ENCODE measurements at places on chromosomes 11 and 22. TPM values are rescaled to one million over a fixed set of nuclear protein-coding genes. Genes with fewer than 3 reads are reported as not detected.

KMT5B gene
- total RNA-seq = 139 TPM

UBQLN3 gene
- not detected for total RNA-seq

WBP2NL gene
- 4.5 TPM for total RNA-seq

GRCh38 chr11:116773203-116774097 is 663 bp upstream of the BUD13 start:
- peak; percentile 67 for DNase-seq

DNA sequence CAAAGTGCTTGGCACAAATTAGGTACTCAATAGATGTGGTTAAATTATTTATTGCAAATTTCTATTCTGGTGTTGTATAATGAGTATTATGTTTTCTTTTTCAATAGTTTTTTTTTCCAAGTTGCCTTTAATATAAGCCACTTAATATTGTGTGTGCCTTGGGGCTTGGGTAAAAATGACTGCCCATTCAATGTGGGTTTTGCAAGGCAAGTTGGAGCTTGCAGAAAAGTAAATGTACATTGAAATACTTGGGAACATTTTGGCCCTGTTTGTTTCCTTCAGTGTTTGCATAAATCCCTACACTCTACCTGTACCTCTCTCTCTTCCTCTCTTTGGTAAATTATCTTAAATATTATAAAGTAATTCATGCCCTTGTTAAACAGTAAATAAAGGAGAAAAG is 2.1 kb upstream of the CCDC81 start:
- no peak for DNase-seq

DNA sequence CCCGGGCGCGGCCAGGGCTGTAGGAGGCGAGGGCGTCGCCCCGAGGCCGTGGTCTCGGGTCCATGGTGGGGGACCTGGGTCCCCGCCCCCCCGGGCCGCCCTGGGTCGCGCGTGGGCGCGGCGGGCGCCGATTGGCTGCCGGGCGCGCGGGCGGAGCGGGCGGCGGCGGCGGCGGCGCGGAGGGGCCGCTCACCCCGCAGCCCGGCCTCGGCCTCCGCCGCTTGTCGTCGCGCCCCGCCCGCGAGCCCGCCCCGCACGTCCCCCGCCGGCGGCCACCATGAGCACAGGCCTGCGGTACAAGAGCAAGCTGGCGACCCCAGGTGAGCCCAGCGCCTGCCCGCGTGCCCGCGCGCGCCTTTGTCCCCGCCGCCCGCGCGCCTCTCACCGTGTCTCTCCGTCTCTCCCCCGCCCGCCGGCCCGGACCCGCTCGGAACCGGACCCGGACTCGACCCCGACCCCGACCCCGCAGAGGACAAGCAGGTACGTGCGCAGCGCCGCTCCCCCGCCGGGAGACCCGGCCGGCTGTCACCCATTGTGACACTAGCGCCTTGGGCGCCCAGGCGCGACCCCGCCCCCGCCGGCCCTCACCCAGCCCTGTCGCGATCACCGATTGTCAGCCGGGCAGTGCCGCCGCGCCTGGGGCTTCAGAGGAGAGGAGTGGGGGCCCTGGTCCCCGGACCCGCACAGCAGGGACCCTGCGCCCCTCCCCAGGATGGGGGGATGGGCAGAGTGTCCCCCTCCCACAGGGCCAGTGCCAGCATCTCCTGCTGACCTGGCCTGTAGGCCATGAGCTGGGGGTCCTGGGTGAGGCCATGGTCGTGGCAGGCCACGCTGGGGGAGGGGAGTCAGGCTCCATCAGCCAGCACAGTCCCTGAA is at the start of gene SEPTIN5:
Gene SEPTIN5 (plus strand): TSS at position 192 of the 876 bp plus-strand sequence. CDS start 86 bp downstream, at position 278.
- DNase-seq = no peak

DNA sequence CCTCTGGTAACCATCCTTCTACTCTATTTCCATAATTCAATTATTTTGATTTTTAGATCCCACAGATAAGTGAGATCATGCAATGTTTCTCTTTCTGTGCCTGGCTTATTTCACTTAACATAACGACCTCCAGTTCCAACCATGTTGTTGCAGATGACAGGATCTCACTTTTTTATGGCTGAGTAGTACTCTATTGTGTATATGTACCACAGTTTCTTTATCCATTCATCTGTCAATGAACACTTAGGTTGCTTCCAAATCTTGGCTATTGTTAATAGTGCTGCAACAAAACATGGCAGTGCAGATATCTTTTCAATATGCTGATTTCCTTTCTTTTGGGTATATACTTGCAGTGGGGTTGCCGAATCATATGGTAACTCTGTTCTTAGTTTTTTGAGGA is 286.4 kb upstream of the C11orf87 start:
- no peak for DNase-seq

- DNase-seq = no peak
These were observed 482.0 kb downstream of the KCNA4 start for GRCh38 chr11:29534836-29535235.

DNA sequence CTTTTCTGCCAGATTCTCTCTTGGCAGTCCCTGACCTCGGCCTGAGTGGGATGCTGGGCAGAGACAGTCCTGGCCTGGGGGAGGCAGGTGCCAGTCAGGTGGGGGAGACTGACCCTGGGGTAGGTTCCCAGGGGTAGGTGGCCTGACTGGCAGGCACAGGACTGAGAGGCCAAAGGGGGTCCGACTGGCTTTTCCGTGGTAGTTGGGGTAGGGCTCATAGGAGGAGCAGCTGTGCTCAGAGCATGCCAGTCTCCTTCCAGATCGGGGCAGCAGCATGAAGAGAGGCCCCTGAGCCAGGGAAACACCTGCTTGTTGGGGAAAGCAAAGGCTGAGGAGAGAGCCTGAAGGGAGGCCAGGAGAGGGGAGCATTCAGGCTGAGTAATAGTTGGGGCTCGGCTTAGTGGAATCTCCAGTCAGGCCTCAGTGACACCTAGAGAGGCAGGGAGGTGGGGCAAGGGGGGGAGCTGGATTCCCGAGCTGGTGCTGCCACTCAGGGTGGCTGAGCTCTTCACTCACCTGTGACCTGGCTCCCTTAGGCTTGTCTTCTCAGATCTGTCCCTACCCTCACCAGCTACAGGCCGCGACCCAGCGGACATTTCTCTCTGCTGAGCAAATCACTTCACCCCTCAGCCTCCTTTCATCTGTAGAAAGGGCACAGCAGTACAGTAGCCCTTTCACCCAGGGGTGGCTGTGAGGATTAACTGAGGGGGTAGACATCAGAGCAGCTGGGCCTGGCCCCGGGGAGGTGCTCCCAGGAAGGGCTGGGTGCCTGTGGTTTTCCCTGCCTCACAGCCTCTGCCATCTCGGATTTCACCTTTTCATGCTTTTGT is 26.2 kb downstream of the MCM5 start:
- no peak for DNase-seq

- DNase-seq = no peak
These were observed 2392.1 kb upstream of the RAG2 start for GRCh38 chr11:38990139-38990538.

DNA sequence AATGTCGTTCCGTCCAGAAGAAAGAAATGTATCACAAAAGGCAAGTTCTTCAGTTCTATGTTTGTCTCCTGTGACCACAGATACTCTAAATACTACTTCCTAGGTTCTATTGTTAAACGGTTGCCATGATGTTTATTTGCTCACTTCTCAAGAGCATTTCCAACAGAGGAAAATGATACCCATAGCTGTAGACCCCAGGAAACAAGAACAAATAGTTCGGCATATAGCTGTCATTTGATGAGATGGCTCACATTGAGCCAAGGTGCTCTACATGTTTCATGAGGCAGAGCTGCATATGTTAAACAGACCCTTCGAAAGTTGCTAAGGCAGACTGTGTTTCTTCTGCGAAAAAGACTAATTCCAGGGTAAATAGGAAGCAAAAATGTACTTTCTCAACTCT is 15.4 kb upstream of the ANGPTL5 start:
- DNase-seq = no peak

- DNase-seq = no peak
These were observed 19.6 kb upstream of the PDGFD start for GRCh38 chr11:104183593-104183992.

GRCh38 chr11:74024261-74025029 is 15.6 kb upstream of the UCP3 start:
- no peak for DNase-seq

- no peak for DNase-seq
These were observed 397 bp downstream of the OR52N2 start for GRCh38 chr11:5809122-5809519.

- DNase-seq = no peak
These were observed 58.3 kb downstream of the PRR5L start for GRCh38 chr11:36354221-36355003.

DNA sequence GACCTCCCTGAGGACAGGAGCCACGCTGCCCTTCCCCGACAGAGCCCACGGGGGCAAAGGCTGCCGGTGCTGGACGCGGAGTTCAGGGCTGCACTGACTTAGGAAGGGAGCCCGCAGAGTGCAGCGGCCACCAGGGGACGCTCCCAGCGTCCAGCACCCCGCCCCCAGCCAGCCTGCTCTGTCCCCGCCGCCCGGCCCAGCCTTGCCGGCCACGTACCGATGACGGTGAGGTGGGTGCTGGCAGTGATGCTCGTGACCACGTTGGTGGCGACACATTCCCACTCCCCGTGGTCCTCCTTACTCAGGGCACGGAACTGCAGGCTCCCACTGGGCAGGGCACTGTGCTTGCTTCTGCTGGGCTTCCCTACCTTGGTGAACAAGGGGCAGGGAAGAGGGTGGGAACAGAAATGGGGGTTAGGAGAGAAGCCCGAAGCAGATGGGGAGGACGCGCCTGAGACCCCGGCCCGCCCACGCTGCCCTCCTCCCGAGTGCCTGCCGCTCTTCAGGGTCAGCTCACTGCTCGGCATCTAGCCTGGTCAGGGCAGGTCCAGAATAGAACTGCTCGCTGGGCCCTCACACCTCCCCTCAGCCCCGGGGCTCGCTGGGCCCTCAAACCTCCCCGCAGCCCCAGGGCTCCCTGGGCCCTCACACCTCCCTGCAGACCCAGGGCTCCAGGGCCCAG is 25.9 kb downstream of the IGSF9B start:
- no peak for DNase-seq

- peak; percentile 33 for DNase-seq
These were observed 9.0 kb downstream of the RCOR2 start for GRCh38 chr11:63907808-63908530.

DNA sequence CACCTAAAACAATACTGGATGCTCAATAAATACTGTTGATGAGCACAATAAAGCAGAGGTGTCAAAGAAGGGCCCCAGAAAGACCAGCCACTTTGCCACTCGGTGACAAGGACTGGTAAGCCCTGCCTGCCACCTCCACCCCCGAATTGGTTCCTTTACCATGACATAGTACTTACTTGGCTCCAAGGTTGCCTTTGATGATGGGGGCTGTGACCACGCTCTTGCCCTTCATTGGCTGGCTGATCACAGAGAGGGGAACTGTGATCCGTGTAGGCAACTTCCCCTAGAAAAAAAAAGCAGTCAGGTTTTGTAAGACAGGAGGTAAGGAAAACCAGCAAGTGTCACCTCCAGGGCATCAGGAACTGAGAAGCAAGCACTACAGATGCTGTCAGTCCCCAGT is 29.7 kb downstream of the NFRKB start:
- no peak for DNase-seq

DNA sequence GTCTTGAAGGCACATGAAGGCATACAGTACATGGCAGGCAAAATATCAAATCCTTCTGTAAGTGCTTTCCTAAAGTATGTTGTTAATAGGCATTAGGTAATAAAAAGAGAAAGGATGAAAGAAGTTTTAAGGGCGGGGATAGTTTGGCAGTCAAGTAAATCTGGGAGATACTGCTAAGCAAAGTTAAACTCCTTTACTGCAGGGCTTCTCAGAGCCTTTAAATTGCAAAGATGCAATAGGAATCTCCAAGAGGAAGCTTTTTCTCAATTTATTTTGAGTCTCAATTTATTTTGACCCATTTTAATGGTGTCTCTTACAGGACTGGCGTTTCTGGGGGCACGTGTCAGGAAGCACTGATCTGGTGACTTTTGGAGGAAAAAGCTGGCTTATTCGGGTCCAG is 12.8 kb upstream of the PHF21A start:
- DNase-seq = no peak

DNA sequence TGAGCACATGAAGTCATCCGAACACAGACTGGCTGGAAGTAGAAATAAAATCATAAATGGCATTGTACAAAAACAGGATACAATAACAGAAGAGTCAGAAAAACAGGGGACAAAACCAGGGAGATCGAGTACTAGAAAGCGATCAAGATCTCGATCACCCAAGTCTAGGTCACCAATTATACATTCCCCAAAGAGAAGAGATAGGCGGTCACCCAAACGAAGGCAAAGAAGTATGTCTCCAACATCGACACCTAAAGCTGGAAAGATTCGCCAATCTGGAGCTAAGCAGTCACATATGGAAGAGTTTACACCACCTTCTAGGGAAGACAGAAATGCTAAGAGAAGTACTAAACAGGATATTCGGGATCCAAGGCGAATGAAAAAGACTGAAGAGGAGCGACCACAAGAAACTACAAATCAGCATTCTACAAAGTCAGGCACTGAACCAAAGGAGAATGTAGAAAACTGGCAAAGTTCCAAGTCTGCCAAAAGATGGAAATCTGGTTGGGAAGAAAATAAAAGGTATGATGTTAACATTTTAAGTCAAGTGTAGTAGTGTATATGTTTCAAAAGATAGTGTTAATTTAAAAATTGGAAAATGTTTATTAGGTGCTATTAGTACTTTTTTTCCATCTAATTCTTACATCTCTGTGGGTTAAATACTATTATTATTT is 9.4 kb downstream of the PCF11 start:
- DNase-seq = no peak

GRCh38 chr11:16632295-16633200 is 105.9 kb upstream of the C11orf58 start:
- DNase-seq = no peak

DNA sequence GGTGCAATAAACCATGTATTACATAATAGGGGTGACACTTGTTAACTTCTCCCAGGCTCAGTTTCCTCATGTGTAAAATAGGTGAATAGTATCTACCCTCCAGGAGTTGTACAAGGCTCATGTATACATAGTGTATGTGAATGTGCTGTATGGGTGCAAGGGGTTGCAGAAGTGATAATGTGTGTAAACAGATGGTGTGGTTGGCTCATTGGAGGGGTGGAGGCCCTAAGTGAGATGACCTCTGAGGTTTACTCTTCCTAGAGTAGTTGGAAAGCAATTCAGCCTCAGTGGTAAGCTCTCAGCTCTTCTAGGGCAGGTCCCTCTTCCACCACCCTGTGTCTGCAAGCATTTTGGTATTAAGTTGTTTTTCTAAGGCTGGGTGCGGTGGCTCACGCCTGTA is 102.4 kb downstream of the PTPRJ start:
- no peak for DNase-seq

DNA sequence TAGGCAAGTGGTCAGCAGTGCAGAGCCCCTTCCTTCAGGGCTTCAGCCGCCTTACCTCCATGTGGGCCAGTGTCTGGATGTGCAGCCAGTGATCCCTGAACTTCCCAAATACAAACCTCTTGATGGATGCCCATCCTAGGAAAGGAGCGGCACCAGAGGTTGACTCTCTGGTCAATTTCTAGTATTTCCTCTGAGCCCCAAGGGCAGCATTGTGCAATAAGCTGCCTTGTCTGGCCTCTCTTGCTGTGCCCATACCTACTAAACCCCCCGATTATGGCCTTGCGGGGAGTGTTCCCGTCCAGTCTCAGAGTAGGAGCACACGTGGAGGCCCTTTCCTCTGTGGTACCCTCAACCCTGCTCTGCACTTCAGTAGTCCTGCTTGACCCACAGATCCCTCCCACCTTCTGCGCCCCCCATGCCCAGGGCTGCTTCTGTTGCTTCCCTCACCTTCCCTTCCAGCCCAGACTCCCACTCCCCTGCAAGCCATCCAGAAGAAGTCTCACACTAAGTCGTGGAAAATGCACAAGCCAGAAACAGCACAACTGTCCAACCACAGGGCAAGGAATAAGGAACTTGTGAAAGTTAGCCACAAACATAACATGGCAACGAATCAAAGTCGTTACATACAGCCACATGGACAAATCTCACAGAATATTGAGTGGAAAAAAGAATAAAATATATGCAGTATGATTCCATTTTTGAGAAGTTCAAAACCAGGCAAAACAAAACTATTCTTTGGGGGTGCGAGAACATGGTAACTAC is 39.6 kb upstream of the HORMAD2 start:
- DNase-seq = no peak
